Natural killer cell (primary cell): ENCODE measurements at places on chromosomes 7 and 10. TPM values are rescaled to one million over a fixed set of nuclear protein-coding genes. Genes with fewer than 3 reads are reported as not detected.

GRCh38 chr10:98416606-98417388 lies 1.8 kb upstream of the PYROXD2 start:
- no peak for DNase-seq
- H3K4me3 ChIP-seq: no peak overlapping the region
- peaks cover 37% of the 10 kb centered on the region for H3K36me3 ChIP-seq
- no peak overlapping the region for H3K27ac ChIP-seq
- H3K27me3 ChIP-seq: no peaks in the 10 kb centered on the region

GRCh38 chr7:94687810-94688209 lies 31.9 kb upstream of the SGCE start:
- H3K27me3 ChIP-seq: no peaks in the 10 kb centered on the region
- no peaks in the 10 kb centered on the region for H3K4me1 ChIP-seq

DNA sequence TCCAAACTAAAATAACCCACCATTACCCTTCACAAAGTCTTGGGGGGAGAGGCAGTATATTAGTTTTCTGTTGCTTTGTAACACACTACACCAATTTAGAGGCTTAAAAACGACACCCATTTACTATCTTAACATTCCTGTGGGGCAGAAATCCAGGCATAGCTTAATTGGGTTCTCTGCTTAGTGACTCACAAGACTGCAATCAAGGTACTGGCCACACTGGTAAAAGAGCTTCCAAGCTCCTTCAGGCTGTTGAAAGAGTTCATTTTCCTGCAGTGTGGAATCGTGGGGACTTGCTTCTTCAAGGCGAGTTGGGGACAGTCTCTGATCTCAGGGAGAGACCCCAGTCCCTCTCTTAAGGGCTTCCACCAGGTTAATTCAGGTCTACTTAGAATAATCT lies 139.1 kb downstream of the XPNPEP1 start:
- DNase-seq: no peak
- no peak overlapping the region for H3K4me3 ChIP-seq
- no peaks in the 10 kb centered on the region for H3K4me1 ChIP-seq
- peaks cover 2% of the 10 kb centered on the region for H3K27me3 ChIP-seq

GRCh38 chr7:159142199-159142598 lies 2.5 kb downstream of the VIPR2 start:
- peaks cover 12% of the 10 kb centered on the region for H3K4me1 ChIP-seq
- peaks cover 2% of the 10 kb centered on the region for H3K27me3 ChIP-seq
- H3K36me3 ChIP-seq: no peaks in the 10 kb centered on the region
- no peak overlapping the region for H3K27ac ChIP-seq
- H3K4me3 ChIP-seq: no peak overlapping the region
- DNase-seq: no peak

GRCh38 chr10:7715515-7715914 lies 12.4 kb downstream of the ITIH2 start:
- H3K36me3 ChIP-seq: no peaks in the 10 kb centered on the region
- no peaks in the 10 kb centered on the region for H3K27me3 ChIP-seq
- H3K4me1 ChIP-seq: peaks cover 7% of the 10 kb centered on the region

- no peaks in the 10 kb centered on the region for H3K36me3 ChIP-seq
- DNase-seq: no peak
- no peak overlapping the region for H3K4me3 ChIP-seq
- no peak overlapping the region for H3K27ac ChIP-seq
- no peaks in the 10 kb centered on the region for H3K4me1 ChIP-seq
Measured at GRCh38 chr7:46963719-46964118, 618.2 kb downstream of the TNS3 start.

Gene PAX2
- total RNA-seq: not detected

Gene CLDN3
- total RNA-seq: not detected

Gene CDH23
- 1.2 TPM for total RNA-seq

Gene INMT
- total RNA-seq: 1.0 TPM
